Fibroblast of lung (primary cell): ENCODE measurements at places on chromosomes 3 and 15. TPM values are rescaled to one million over a fixed set of nuclear protein-coding genes. Genes with fewer than 3 reads are reported as not detected.
A peak's percentile ranks its signal among the peaks of the same experiment; 100 is the strongest.

- no peaks in the 10 kb centered on the region for H3K36me3 ChIP-seq
- peak; percentile 61 for DNase-seq
- H3K4me3 ChIP-seq: no peak overlapping the region
- no peak overlapping the region for H3K27ac ChIP-seq
- no peaks in the 10 kb centered on the region for H3K4me1 ChIP-seq
Measured at GRCh38 chr3:63050548-63051177, 175.4 kb upstream of the CADPS start.

DNA sequence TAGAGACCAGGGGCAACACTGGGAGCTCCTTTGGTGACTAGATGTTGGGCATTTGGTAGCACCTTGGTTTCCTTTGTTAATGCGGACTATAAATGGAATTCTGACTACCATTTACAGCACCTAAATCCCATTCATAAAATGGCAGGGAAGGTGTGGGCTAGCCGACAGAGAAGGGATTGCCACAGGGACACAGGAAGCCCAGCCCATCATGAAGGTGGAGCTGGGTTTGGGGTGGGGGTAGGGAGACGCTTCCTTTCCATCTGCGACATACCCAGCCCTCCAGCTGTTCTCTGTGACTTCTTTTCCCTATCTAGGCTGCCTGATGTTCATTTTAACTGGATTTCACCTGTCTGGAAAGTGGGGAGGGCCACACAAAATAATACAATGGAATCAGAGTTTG is 21.0 kb downstream of the ABHD2 start:
- no peaks in the 10 kb centered on the region for H3K27me3 ChIP-seq
- DNase-seq: no peak
- peaks cover 17% of the 10 kb centered on the region for H3K4me1 ChIP-seq
- no peak overlapping the region for H3K27ac ChIP-seq
- peaks cover 2% of the 10 kb centered on the region for H3K36me3 ChIP-seq
- no peak overlapping the region for H3K4me3 ChIP-seq

DNA sequence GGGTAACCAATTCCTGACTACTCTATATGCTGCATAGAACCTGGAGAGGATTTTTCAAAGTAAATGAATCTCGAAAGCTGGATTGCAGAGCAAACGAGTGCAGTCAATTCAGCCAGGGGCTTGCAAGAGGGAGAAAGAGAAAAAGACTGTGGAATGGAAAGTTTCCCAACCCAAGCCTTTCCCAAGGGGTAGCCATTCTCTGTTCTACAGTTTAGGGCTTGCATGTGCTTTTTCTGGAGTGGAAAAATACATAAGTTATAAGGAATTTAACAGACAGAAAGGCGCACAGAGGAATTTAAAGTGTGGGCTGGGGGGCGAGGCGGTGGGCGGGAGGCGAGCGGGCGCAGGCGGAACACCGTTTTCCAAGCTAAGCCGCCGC is 511 bp upstream of the RARB start:
- H3K27ac ChIP-seq: peak overlapping the region; percentile 88
- H3K36me3 ChIP-seq: no peaks in the 10 kb centered on the region
- H3K4me1 ChIP-seq: peaks cover 3% of the 10 kb centered on the region
- DNase-seq: no peak
- H3K4me3 ChIP-seq: peak overlapping the region; percentile 82

DNA sequence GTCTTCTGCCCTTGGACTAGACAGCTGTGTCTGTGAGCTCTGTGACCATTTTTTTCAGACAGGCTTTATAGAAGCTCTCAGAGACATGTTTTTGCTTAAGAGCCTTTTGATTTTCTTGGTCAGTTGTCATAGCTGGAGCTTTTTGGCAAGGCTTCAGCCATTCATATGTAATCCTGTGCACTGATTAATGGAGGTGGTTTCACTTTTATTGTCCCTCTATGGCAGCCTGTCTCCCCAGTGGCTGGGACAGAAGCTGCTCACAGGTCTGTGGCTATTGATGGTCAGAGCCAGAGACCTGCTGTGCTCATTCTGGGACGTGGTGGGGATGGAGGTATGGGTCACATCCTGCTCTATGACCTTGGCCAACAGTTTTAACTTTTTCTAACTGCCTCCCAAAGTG is 226.6 kb upstream of the LRRFIP2 start:
- no peak overlapping the region for H3K4me3 ChIP-seq
- H3K27me3 ChIP-seq: no peaks in the 10 kb centered on the region
- DNase-seq: no peak
- H3K27ac ChIP-seq: no peak overlapping the region
- H3K4me1 ChIP-seq: no peaks in the 10 kb centered on the region

KY gene
- 0.12 and 0.35 TPM in 2 replicates for polyA plus RNA-seq

KATNBL1 gene
- polyA plus RNA-seq: 25.8 and 26.4 TPM in 2 replicates
